ENCODE measurements at places on chromosomes 16 and 17.

DNA sequence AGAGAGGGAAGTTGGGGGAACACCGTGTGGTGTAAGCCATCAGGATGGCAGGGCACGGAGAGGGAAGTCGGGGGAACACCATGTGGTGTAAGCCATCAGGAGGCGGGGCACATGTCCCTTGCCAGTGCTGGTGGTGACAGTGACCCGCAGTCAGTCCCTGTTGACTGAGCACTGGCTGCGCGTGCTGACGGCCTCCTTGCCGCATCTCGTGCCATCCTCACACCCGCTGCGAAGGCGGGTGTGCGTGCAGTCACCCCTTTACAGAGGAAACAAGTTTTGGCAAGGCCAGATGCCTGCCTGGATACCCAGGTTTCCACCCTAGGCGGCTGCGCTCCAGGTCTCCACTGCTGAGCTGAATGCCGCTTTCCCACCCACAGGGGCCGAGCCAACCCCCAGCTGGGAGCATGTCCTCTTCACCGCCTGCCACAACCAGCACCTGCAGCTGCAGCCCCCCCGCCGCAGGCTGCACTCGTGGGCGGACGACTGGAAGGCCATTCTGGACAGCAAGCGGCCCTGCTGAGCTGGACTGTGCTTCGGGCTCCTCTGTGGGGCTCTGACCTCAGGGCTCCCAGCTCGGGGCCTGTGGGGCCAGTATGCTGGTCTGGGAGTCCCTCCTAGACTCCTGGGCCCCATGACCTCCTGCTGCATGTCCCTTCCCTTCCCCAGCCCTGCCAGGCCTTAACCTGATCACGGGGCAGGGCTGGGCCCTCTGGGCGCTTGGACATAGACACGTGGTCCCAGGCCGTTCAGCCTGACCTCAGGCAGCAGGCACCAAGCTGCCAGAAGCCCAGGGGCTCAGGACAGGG lies 43.5 kb downstream of the NT5M start:
- no peak for DNase-seq

GRCh38 chr16:6038941-6039645 lies 941.5 kb upstream of the EEF2KMT start:
- no peak for DNase-seq

DNA sequence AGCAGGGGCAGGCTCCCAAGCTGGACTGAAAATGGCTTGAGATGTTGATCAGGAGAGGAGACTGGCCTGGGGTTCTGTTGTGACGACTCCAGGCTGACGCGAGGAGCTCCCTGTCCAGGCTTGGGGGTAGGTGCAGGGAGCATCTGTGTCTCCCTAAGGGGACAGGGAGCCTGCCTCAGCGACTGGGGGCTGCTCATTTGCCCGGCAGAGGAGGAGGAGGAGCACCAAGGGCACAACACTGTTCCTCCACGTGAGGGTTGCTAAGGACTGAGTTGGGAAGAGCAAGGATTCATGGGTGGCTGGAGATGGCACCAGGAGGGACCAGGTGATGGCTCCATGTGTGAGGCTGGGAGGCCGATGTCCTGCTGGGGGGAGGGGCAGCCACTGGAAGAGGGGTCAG lies 53.3 kb downstream of the USP22 start:
- DNase-seq = no peak

DNA sequence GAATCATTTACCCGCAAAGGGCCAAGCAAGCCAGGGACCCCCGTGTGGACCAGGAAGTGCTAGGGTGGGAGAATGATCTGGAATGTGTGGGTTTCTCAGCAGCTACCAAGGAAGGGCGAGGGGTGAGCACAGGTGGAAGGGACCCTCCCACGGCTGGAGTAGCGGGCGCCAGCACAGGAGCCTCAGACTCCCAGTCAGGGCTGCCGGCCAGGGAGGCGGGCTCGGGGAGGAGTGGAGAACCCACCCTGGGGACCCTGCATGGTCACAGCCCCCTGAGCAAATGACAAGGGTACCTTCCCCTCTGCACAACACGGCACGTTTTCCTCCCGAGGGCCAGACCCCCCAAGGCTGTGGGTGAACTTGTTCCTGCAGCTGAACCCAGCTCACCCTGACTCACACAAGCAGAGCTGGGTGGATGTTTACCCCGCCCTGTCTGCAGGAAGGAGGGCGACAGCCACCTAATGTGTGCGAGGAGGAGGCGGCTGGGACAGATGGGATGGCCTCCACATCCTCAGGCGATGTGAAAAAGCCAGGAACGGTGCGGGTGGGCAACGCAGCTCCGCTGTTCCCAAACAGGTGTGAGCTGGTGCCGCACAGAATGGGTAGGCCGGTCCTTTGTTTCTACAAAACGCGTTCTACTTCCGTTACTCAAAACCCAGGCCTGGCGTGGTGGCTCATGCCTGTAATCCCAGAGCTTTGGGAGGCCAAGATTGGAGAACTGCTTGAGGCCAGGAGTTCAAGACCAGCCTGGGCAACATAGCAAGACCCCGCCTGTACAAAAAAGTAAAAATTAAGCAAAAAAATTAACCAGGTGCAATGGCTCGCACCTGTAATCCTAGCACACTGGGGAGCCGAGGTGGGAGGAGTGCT lies 6.2 kb downstream of the ECI1 start:
- DNase-seq = no peak

GRCh38 chr16:50702725-50703124 lies 9.3 kb downstream of the NOD2 start:
- DNase-seq = peak; percentile 53

- DNase-seq = no peak
These were observed 17.0 kb downstream of the SLC38A10 start for GRCh38 chr17:81277946-81278693.

GRCh38 chr16:21301168-21301894 lies 23.2 kb upstream of the CRYM start:
- peak; percentile 28 for DNase-seq

GRCh38 chr16:19463468-19464315 lies 46.0 kb downstream of the TMC5 start:
- DNase-seq = no peak

DNA sequence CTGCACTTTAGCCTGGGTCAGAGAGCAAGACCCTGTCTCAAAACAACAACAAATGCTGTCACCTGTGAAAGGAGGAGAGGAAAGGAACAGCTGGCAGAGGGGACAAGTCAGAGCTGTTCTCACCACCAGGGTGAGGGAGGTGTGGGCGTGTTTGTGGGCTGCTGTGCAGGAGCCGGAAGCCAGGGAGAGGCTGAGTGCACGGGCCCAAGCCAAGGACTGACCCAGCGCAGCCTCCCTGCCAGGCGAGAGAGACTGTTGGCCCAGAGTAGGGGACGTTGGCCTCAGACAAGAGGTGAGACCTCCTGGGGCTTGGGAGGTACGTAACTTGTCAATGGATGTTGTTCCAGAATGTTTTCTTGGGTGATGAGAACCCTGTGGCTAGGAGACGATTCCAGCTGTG lies 10.7 kb downstream of the SPNS2 start:
- no peak for DNase-seq

DNA sequence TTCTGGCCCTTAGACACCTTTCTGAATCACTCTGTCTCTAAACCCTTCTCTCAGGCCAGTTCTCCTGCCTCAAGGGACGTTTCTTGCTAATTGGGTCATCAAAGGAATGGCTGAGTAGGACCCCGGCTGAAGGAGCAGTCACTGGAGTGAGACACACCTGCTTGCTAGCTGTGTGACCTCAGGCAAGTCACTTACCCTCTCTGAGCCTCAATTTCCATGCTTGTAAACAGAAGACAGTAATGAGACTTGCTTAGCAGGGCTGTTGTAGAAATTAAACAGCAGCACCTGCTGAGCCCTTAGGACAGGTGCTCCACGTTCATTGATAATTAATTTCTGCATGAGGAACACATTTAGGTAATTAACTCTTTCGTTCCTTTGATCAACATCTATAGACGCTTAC lies 6.8 kb downstream of the CIBAR2 start:
- DNase-seq = no peak

- no peak for DNase-seq
These were observed 14.2 kb downstream of the FAM83G start for GRCh38 chr17:18990331-18990730.

GRCh38 chr17:79136596-79136995 lies 62.0 kb downstream of the ENGASE start:
- no peak for DNase-seq

- no peak for DNase-seq
These were observed 51.5 kb downstream of the GTF3C1 start for GRCh38 chr16:27498031-27498825.

DNA sequence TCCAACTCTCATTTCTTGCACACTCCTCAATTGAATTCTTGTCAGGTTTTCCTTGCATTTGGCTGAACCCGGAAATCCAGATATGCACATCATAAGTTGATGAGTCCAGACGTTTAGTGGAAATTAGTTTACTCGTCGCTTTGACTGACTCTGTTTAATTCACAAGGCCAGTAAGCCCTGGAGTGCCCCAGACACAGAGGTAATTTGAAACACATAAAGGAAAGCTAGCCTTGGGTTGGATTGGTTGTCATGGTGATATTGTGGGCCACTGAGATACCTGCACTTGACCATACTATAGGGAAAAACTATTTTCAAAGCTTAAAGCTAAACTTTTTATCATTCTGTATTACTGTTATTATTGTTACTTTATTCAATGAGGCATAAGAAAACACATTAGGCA lies 178.3 kb upstream of the CA10 start:
- DNase-seq = no peak

GRCh38 chr17:9862220-9862619 lies 36.5 kb downstream of the GLP2R start:
- DNase-seq = no peak

- peak; percentile 87 for DNase-seq
These were observed 75.5 kb downstream of the AATF start for GRCh38 chr17:37024181-37024637.

GRCh38 chr17:57370619-57371018 lies 114.3 kb downstream of the MSI2 start:
- no peak for DNase-seq

DNA sequence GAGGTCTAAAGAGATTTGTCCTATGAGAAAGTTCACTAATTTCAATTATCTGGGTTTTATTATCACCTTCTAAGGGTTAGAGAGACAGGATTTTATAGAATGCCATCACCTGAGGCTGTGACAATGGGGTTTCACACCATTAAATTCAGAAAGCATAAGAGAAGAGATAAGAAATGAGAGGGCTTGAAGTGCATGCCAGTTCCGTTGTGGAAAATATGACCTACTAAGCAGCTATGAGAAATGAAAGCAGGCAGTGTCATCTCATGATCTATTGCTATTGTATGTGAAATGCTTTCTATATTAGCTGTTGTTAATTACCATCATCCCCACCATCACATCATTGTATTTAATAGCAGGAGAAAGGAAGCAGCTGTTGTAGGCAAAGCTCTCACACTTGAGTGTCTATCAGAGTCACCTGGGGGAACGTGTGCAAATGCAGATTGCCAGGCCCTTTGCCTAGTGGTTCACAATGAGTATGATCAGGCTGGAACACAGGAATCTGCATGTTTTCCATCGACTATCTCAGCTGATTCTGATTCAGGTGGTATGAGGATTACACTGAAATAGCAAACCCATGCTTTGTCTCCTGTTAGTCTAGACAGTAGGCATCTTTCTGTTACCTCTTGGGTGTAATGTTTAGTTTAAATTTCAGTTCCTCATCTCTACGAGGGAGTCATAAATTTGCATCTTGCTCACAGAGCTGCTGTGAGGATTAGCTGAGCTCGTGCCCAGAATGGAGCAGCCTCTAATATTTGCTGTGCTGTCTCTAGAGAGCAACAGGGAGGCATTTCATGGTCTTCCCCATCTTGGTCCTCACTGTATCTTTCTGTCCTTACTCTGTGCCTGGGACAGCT lies 256.4 kb downstream of the CDH13 start:
- DNase-seq = no peak

DNA sequence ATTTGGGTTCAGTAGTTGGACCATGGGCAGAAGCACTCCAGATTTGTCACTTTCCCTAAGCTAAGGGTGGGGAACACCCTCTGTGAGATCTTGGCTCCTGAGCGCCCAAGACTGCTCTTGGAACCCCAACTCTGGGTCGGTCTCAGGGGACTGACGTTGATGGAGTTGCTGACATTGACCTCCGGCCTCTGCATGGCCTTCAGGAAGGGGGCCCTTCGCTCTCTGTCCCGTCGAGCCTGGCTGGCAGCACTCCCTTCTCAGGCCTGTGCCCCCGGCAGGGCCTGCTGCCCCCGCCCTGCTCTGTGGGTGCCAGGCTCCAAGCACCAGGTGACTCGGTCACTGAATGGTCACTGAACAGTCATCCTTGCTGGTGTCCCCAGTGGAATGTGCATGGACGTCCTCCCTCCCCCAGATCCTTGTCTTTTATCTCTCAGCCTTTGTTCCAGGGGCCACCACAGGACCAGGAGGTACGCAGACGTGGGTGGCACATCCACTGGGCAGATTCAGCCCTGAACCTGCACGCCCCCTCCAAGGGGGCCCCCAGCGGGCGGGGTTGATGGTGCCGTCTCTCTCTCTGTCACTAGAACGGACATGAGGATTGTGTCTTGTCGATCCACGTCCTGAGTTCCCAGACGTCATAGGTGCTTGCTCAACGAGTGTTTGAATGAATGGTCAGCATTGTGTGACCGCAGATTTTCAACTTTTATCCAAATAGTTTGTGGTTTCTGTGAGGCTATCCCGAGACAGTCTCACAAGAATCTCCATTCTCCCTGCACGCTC lies 314.5 kb downstream of the SEC14L1 start:
- DNase-seq = no peak
